Stimulated activated CD4-positive, alpha-beta T cell treated with anti-CD3 and anti-CD28 coated beads, Interleukin-12 subunit alpha, Interleukin-12 subunit beta, amount 100 ng/mL, for 4 hours (primary cell): ENCODE measurements at places on chromosomes 13 and 19.

GRCh38 chr19:54803410-54803809 lies at the start of gene KIR2DL4:
Gene KIR2DL4 (plus strand): TSS chr19:54803610. CDS start chr19:54803652, 42 bp downstream.
- no peak for DNase-seq

DNA sequence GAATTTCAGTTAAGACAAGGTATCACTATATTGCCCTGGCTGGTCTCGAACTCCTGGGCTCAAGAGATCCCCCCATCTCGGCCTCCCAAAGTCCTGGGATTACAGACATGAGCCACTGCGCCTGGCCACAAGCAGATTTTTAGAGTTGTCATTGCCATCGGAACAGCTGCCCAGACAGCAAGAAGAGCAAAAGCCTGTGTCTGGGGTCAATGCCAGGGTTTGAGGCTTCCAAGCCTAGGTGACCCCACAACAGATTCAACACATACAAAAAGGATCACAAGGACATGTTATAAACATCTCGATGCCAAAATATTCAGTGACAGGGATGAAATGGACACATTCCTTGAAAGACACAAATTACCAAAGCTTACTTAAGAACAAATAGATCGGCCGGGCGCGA lies 40.1 kb upstream of the KLF2 start:
- DNase-seq, result no peak

- peak; percentile 60 for DNase-seq
Observed at GRCh38 chr19:55258476-55258827, 365 bp downstream of the PPP6R1 start.

GRCh38 chr19:3695986-3696659 lies 4.1 kb downstream of the PIP5K1C start:
- no peak for DNase-seq

- peak; percentile 61 for DNase-seq
Observed at GRCh38 chr19:13849991-13850909, 26.7 kb upstream of the NANOS3 start.

GRCh38 chr13:62920159-62920558 lies 1504.5 kb upstream of the PCDH20 start:
- DNase-seq, result no peak

DNA sequence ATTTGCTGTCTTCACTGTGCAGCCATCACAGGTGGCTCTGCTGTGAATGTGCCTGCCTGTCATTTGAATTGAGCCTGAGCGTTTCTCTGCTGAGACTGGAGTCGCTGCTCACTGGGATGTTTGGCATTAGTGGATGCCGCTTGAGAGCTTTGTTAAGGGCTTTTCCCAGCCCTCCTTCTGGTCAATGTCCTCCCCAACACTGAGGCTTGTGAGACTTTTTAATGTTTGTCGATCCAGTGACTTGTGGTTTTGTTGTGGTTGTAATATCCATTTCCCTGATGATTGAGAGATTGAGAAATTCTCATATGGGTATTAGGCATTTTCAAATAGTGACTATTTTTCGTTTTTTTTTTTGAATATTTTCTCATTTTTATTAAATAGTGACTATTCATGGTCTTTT lies 2.6 kb downstream of the TPRX2 start:
- DNase-seq, result no peak

DNA sequence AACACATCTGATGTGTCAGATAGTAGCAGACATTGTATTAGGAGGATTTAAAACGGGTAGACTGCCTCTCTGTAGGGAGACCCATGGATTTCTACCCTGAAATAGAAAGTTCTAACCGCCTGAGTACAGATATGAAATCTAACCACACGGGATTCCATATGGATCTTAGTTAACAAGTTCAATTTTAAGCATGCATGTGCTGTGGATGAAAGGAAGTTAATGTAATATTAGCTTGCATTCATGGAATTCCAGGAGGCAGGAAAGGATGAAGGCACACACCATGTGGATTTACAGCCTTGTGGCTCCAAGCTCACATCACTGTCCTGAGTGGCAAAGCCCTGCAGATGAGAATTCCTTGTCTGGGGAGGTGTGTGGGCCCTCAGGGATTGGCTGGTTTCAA lies 120.6 kb upstream of the IRS2 start:
- no peak for DNase-seq

DNA sequence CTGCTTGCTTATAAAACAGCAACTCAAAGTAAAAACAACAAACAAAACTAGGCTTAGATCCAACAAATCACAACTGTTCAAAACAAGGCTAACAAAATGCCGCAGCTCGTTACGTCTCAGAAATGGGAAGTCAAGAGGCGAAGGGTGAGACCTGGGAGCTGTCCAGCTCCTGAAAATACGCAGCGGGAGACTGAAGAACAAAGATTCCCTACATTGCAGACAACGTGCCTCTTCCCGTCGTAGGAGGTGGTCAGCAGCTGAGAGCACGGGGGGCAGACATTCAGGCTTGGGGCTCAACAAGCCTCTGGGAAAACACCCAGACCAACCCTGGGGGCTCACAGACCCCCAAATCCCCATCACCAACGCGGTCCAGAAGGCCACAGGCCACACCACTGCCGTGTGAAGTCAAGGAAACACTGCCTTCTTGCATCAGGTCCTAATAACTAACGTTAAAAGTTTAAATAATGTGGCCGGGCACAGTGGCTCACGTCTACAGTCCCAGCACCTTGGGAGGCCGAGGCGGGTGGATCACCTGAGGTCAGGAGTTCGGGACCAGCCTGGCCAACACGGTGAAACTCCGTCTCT lies 13.5 kb downstream of the PLPP2 start:
- DNase-seq, result no peak

- DNase-seq, result peak; percentile 76
Observed at GRCh38 chr19:14048443-14049153, 13.3 kb downstream of the PALM3 start.

DNA sequence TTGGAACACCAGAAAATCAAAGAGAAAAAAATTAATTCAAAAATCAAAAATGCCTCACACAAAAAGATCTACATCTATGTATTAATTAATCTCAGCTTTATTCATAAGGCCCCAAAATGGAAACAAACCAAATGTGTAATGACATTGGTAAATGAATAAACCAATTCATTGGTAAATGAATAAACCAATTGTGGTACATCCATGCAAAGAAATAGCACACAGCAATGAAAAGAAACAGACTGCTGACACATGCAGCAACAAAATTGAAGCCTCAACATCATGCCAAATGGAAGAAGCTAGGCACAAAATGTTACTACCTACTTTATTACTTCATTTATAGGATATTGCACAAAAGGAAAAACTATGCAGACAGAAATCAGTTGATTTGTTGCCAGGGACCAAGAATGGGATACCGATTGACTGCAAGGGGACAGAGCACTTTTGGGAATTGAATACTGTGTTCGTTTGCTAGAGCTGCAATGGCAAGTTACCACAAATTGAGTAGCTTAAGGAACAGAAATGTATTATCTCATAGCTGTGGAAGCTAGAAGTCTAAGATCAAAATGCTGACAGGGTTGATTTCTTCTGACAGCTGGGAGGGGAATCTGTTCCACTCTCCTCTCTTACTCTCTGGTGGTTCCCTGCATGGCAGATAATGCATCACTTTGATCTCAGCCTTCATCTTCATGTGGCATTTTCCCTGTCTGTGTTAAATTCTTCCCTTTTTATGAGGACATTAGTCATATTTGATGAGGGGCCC lies 252.8 kb downstream of the RFC3 start:
- DNase-seq, result no peak

- no peak for DNase-seq
Observed at GRCh38 chr19:34172661-34173192, 423 bp downstream of the LSM14A start.

GRCh38 chr19:29485293-29485692 lies 40.5 kb upstream of the VSTM2B start:
- DNase-seq, result no peak

DNA sequence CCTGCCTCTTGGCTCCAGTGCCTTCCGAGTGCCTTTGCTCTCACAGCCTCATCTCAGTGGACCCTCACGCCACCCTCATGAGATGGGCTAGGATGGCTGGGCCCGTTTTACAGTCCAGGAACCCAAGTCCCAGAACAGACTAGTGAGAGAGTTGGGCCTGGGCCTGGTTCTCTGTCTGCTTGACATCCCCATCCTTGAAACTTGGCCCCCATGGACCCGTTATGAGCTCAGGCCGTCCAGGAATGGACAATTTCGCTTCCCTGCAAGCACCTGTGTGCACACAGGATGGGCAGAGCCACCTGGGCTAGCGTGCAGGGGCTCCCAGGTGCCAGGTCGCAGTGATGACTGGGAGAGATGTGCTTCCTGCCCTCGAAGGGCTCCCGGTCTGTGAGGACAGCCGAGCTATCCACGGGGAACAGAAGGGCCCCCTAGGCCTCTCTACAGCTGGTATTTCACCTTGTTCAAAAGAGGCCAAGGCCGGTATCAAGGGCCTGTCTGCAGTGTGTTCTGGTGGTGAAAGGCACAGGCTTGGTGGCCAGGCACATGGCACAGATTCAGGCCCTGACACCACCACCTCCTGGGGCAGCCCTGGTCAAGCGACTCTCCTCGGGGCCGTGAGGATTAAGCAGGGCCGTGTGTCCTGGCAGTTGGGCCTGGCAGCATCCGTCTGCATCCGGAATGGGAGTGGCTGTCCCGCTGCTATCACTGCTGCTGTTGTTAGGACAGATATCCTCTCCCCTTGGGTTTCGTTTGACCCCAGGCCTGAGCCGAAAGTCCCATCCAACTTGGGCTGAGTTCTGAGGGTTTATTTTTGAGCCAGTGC lies 38.9 kb downstream of the CAPN12 start:
- no peak for DNase-seq

- DNase-seq, result no peak
Observed at GRCh38 chr19:4503132-4503824, 15.0 kb downstream of the PLIN4 start.

- no peak for DNase-seq
Observed at GRCh38 chr13:99977334-99977911, 4.2 kb upstream of the ZIC2 start.

DNA sequence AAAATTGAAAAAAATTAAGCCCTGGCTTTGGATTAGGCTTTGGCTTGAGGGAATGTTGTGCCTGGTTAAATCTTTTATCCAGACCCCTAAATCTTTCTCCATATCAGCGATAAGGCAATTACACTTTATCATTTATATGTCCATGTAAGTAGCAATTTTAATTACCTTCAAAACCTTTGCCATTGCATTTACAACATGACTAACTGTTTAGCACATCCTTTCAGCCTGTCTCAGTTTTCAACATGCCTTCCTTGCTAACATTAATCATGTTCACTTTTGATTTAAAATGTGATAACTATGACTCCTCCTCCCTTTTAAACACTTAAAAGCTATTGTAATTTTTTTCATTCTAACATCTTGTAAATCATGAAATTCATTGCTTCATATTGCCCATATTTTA lies 583.7 kb downstream of the SLITRK1 start:
- DNase-seq, result no peak

- no peak for DNase-seq
Observed at GRCh38 chr13:32159137-32159869, 127.7 kb downstream of the FRY start.

DNA sequence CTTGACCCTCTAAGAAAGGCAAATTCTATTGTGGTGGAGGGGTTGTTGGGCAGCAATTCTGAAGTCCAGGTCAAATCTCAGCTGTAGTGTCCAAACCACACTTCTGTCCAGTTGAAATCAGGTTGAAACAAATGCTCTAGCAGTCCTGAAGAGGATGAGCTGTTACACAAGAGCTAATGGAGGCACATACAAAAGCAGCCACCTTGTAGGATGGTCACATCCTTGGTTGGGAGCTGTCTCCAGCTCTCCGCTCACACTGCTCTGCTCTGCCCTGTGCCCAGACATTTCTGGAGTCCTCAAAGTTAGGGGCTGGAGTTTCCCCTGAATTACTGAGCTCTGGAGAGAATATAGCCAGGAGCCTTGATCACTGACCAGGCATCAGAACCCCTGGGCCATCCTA lies 47.2 kb downstream of the GPR12 start:
- no peak for DNase-seq

GRCh38 chr19:7679771-7680605 lies 645 bp upstream of the TRAPPC5 start:
- DNase-seq, result no peak

DNA sequence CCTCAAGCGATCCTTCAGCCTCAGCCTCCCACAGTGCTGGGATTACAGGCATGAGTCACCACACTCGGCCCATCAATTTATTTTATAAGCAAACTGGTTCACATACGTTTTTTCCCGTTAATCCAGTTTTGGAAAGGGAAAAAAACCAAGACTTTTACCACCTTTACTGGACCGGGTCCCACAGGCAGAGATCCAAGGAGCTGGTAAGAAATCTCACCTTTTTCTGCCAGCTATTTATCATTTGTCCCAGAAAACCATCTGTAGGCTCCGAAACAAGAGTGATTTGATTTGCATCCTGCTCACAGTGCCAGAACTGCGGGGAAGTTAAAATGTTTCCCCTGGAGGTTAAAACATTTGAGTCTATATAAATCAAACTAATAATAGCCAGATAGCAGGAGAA lies 6.3 kb upstream of the FUT2 start:
- no peak for DNase-seq

GRCh38 chr13:29758531-29759114 lies 91.8 kb downstream of the UBL3 start:
- DNase-seq, result peak; percentile 40

GRCh38 chr19:50646074-50646807 lies 3.0 kb upstream of the C19orf81 start:
- DNase-seq, result no peak

- no peak for DNase-seq
Observed at GRCh38 chr13:87889254-87889653, 218.1 kb downstream of the SLITRK5 start.

- DNase-seq, result no peak
Observed at GRCh38 chr13:61339054-61339621, 76.5 kb downstream of the PCDH20 start.

DNA sequence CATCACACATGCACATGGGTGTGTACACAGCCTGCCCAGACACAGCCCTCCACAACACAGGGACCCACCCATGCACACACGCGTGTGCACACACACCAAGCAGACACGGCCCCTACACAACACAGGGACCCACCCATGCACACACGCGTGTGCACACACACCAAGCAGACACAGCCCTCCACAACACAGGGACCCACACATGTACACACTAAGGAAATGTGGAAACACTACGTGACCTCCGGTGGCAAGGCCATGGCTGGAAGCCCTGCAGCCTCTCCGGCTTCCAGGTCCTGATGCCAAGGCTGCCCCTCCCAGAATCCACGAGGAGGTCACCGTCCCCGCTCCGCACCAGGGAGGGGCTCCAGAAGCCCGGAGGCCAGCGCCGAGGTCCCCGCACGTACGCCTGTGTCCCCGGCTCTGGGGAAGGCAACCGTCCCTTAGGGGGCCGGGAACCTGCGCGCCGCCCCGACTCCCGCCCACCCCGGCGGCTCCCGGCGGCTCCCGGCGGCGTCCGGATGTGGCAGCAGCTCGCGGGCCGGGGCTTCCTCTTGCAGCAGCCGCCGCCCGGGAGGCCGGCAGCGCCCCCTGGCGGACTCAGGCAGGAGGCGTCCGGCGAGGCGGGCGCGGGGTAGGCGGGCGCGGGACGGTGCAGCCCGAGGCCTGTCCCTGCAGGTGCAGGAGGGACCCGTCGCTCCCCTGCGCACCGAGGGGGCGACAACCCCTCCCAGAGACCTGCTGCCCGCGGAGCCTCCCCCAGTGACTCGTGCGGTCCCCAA lies 29.8 kb upstream of the GRTP1 start:
- peak; percentile 82 for DNase-seq

GRCh38 chr19:4391701-4392483 lies 8.5 kb downstream of the SH3GL1 start:
- DNase-seq, result no peak
